ENCODE measurements at places on chromosomes 7 and 10.

DNA sequence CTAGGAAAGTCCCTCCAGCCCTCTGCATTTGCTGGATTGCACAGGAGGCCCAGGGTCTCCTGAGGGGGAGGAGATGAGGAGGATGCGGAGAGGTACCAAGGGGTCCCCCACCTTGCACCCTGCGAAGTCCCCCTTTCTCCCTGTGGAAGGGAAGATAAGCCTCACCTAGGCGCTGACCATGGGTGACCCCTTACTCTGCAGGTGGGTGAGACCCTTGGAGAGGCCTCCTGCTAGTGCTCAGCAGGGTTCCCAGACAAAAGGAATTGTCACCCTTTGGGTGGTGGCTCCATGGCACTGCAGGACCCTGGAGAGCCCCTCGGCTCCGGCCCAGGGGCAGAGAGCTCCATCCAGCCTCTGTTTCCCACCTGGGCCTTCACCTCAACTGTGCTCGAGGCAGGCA lies 107.0 kb upstream of the RET start:
- no peak for DNase-seq

GRCh38 chr10:126243306-126243705 lies 145.0 kb downstream of the ADAM12 start:
- no peak for DNase-seq

DNA sequence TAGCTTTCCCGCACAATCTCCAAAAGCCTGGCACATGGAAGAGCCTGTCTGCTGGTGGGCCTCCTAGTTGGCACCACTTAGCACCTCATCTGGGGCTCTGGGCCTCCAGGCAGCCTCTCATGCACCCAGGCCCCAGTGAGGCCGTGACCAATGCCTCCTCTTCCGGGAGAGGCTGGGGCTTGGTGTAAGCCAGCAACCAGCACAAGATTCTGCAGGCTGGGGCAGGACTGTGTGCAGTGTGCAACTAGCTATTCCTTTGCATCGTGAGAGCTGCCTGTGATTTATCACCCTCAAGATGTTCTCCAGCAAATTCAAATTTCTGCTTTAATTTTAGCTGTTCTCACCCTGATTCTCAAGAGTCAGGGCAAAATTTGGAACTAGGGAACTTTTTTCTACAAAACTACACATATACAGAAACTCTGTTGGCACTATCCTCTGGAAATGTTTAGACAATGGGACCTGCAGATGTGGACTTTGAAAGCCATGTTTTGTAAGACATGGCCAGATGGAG lies 603.7 kb upstream of the MKI67 start:
- DNase-seq, result no peak

GRCh38 chr10:49083261-49083660 lies 32.1 kb downstream of the VSTM4 start:
- no peak for DNase-seq

GRCh38 chr10:107826171-107826570 lies 661.7 kb upstream of the SORCS1 start:
- no peak for DNase-seq

DNA sequence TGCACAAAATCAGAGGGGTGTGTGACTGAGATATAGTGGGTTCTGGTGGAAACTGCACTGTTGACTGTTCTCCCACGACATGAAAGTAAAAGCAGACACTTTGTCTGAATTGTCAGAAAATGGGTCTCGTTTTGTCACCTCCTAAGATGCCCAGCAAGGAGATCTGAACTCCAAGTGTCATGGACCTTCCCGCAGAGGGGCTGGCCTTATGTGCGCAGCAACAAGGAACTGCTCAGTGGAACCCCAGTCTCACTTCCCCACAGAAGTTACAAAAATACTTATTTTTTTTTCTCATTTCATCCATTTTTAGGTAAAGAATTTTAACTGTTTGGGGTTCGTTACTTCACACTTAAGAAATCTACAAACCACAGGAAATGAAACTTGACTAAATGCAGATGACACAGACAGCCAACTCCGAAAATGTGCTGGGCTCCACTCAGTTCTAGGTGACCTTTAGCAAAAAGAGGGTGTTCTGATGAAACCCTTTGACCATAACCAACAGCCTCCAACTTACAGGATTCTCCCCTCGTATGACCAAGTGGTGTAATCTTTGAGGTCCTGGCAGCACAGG lies 115.0 kb downstream of the FAM107B start:
- no peak for DNase-seq

DNA sequence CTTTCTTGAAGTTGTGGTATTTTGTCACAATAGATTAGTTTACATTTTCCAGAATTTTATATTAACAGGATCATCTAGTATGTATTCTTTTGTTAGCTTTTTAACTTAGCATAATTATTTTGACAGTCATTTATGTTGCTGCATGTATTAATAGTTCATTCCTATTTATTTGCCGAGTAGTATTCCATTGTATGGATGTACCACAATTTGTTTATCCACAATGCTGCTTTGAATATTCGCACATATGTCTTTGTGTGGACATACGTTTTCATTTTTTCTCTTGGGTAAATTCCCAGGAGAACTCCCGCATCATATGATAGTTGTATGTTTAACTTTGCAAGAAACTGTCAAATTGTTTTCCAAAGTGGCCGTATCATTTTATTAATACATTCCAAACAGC lies 115.7 kb downstream of the CPEB3 start:
- DNase-seq, result no peak

- no peak for DNase-seq
Observed at GRCh38 chr7:1474736-1475135, 15.5 kb upstream of the MICALL2 start.

DNA sequence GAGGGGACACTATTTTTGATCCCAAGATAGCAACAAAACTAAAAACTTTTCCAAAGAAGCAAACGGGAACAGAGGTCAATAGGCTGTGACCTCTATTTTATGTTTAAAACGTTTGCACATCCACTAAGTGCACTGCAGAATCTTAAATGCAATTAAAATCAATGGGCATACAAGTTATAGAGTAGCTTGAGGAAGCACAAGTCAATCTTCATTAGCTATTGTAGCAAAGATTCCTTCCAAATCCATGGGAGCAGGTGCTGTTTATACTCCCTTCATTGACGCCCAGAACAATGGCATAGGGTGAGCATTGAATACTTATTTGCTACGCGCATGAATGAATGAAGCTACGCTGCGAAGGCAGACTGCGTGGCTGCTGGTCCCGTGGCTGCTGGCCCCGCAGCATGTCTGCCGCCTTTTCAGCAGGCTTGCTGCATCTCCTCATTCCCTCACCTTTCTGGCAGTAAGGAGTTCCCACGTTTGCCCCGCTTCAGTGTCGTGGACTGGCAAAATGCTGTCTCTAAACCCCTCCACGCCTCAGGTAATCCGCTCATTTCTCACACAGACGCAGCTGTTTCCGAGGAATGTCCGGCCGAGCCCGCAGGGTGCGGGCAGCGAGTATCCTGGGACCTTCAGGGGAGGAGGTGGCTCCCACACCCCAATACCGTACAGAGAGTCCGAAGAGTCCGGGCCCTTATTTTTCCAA lies 754 bp upstream of the PHYHIPL start:
- DNase-seq, result no peak

DNA sequence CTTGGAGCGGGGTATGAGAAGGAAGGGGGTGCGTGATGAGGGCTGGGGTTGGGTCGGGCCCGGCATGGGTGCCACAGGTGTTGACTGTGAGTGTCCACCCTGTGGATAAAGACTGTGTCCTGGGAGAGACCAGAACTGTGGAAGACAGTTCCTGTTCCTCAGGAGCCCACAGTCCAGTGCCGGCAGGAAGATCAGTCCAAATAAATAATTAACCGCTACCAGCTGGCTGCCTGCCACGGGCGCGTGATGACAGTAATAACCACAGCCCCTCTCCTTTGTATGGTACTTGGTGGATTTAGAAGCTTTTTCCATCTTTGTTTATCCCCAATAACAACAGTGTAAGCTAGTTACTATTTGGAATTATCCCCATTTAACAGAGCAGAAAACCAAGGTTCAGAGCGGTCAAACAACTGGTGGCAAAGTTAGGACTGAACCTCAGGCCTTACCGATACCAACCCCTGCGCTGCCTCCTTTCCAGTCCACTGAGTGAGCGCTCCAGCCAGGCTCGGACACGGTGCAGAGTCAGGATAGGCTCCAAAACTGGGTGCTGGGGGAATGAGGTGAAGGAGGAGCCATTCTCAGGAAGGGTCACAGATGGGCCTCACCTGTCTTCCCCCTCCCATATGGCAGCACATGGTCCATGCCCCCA lies 5.1 kb downstream of the ZMIZ1 start:
- no peak for DNase-seq

DNA sequence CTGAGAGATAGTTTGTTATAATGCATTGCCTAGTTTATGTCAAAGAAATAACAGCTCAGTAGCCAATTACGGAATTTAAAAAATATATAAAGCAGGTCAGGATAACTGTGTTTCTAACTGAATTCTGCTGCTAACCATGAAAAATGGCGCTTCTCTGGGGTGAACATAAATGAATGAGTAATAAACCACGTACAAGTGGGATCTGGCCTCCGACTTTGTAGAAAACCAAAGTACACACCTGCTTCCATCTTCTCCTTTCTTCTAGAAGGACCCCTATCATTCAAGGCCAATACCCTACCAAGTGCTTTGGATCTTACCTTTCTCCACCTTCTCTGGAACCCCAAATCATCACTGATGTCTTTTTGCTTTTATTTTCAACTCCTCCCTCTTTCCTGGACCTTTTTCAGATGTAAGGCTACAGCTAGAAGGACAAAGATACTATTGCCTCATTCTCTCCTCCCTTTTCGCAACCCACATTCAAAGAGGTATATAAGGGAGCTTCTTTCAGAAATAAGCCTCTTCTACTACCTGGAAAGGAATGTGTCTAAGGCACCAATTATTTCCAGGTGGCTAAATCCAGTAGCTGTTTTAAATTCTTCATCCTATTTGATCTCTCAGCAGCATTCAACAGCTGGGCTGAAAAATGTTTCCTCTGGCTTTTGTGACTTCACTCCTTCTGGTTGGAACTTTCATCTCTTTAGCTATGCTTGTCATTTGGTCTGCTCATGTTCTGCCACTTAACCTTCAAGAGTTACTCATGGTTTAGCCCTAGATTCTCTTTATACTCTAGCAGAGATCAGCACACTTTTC lies 37.7 kb downstream of the NAMPT start:
- DNase-seq, result no peak

DNA sequence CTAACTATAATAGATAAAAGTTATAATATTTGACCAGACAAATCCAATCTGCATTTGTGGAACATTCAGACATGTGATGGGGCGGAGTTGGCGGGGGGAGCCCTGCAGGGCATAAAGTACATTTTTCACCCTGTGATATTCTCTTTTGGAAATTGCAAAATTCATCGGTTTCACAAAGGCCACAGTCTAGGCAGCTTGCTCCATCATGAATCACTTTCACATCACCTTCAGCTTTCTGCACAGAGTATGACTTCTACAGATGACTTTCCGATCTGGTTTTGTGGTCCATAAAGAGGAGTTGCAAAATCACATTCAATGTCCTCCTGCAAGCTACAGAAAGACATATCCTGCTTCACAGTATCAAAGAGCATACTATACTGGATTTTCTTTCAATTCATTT lies 51.4 kb upstream of the APBB1IP start:
- DNase-seq, result no peak

DNA sequence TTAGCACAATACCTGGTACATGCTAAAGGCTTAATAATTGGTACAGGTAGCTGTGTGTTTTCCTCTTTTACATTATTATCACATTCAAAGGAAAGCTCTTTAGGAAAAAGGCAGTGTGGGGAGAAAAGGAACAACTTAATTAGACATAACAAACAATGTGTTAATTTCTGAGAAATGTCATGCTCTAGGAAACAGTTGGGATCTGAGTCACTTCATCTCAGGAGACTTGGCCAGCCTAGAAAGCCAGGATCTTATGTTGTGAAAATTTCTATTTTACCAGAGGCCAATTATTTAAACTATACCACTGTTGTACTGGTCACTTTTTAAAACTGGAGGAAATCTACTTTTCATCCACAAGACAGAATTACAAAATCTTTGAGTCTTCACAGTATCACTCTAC lies 39.6 kb downstream of the ARMH3 start:
- DNase-seq, result no peak

DNA sequence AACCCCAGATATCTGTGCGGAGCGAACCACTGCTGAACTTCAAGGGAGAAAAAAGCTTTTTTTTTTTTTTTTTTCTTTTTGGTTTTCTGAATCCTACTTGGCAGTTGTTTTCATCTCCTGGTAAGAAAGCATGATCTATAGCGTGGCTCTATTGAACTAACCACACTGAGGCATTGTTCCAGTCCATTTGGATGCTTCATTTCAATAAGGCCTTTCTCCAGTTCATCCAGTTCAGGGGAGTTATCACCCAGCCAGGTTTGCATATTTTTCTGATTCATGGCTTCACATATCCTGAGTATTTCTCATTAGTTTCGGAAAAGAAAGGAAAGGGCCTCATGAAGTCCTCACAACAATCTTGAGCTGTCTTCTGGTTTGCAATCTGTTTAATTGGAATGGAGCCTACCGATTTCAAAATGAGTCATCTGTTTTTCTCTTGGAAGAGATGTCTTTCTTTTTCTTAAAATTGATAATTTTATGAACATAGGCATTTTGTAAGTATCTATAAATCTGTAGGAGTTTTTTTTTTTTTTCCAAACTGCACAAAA lies 93.1 kb upstream of the STEAP4 start:
- no peak for DNase-seq

GRCh38 chr10:83943920-83944319 lies 195.4 kb upstream of the GHITM start:
- no peak for DNase-seq

DNA sequence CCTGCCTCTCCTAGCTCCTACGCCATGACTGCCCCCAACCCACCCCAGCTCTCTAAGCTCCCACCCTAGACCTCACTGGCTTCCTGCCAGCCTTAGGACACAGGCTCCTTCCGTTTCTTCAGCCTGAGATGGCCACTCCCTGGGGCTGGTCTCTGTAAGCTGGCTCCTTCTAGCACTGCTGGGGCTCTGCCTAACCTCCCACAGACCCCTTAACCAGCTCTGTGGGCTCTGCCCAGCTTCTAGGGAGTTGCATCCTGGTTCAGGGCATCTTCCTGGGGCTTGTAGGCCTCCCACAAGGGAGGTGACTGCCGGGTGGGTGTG lies 478.6 kb upstream of the KLF6 start:
- DNase-seq, result no peak

GRCh38 chr10:81680359-81680758 lies 194.6 kb upstream of the NRG3 start:
- DNase-seq, result no peak

DNA sequence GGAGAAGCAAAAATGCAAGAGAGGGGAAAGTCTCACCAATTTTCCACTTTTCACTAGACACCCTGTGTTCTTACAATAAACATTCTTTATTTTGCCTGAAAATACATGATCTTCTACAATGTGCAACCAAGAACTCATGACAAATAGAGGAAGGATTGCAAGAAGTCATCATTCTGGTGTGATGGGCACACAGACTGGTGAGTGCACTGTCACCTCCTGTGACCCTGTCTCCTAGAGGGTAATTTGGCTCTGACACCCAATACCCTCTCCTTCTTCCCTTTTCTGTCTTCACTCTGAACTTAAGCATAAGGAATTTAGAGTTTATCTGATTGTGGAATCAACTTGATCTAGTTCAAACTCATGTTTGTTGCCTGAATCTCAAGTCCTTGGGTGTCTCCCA lies 153.7 kb downstream of the SH2D4B start:
- DNase-seq, result no peak

GRCh38 chr10:43375401-43376020 lies 4.1 kb downstream of the FXYD4 start:
- DNase-seq, result no peak

GRCh38 chr7:103821092-103821491 lies 168.4 kb downstream of the RELN start:
- DNase-seq, result no peak

- no peak for DNase-seq
Observed at GRCh38 chr7:17071866-17072265, 190.1 kb upstream of the AGR3 start.

Data from activated CD4-positive, alpha-beta T cell treated with anti-CD3 and anti-CD28 coated beads for 1 hour (primary cell).